Ovary (tissue), 10 donors: ENCODE measurements at places on chromosomes 4 and X. TPM values are rescaled to one million over a fixed set of nuclear protein-coding genes. Genes with fewer than 3 reads are reported as not detected.

CCSER1 gene
- 4.7 TPM for total RNA-seq

RTL3 gene
- total RNA-seq: 0.23 TPM

SPATA18 gene
- 1.3 TPM for total RNA-seq

BEX1 gene
- total RNA-seq: 10.4 TPM

EVC2 gene
- 14.8 TPM for total RNA-seq

ESX1 gene
- not detected for total RNA-seq

SPARCL1 gene
- total RNA-seq: 277 TPM

BRS3 gene
- total RNA-seq: 0.48 TPM

ARHGEF9 gene
- total RNA-seq: 19.1 TPM

IRAK1 gene
- 97.4 TPM for total RNA-seq

BCAP31 gene
- 135 TPM for total RNA-seq

AKAP14 gene
- total RNA-seq: 10.1 TPM

PABPC1L2A gene
- total RNA-seq: not detected

GLA gene
- 17.9 TPM for total RNA-seq

NPY1R gene
- total RNA-seq: 5.0 TPM

ARL9 gene
- total RNA-seq: 1.0 TPM

SUPT20HL1 gene
- total RNA-seq: 0.13 TPM

CLDN22 gene
- not detected for total RNA-seq

CLRN2 gene
- not detected for total RNA-seq

CENPVL1 gene
- not detected for total RNA-seq

FAM53A gene
- 4.0 TPM for total RNA-seq

KLB gene
- total RNA-seq: not detected

TRIM60 gene
- total RNA-seq: not detected

GABRQ gene
- total RNA-seq: not detected

CT55 gene
- total RNA-seq: not detected

DRD5 gene
- not detected for total RNA-seq

MAML3 gene
- 14.9 TPM for total RNA-seq

CABS1 gene
- total RNA-seq: not detected

SLC4A4 gene
- total RNA-seq: 1.6 TPM

DMRTC1 gene
- 1.2 TPM for total RNA-seq

POLN gene
- 4.7 TPM for total RNA-seq

SRPX gene
- 2.1 TPM for total RNA-seq

PAGE1 gene
- not detected for total RNA-seq

LRAT gene
- 0.05 TPM for total RNA-seq

IL9R gene
- not detected for total RNA-seq

LDB2 gene
- total RNA-seq: 22.3 TPM

SSX2B gene
- total RNA-seq: not detected

ERAS gene
- not detected for total RNA-seq

NSUN7 gene
- 12.5 TPM for total RNA-seq

PAGE4 gene
- not detected for total RNA-seq

CXCL11 gene
- 0.18 TPM for total RNA-seq

HNRNPDL gene
- 329 TPM for total RNA-seq

ACSL1 gene
- total RNA-seq: 22.0 TPM

SLC25A31 gene
- total RNA-seq: not detected

SLC10A4 gene
- total RNA-seq: not detected

CXCL6 gene
- total RNA-seq: 0.12 TPM

HAND2 gene
- total RNA-seq: 44.1 TPM

ZNF732 gene
- 0.45 TPM for total RNA-seq

CSAG3 gene
- not detected for total RNA-seq

SNCA gene
- 27.2 TPM for total RNA-seq

MAGEA10 gene
- total RNA-seq: not detected

FABP2 gene
- total RNA-seq: not detected

IL15 gene
- 0.97 TPM for total RNA-seq

CYP4V2 gene
- 21.0 TPM for total RNA-seq

GUCY1A1 gene
- total RNA-seq: 6.2 TPM
